ENCODE measurements at places on chromosomes 13 and 19.

GRCh38 chr13:48502601-48503319 lies 30.1 kb downstream of the RCBTB2 start:
- no peak for DNase-seq

DNA sequence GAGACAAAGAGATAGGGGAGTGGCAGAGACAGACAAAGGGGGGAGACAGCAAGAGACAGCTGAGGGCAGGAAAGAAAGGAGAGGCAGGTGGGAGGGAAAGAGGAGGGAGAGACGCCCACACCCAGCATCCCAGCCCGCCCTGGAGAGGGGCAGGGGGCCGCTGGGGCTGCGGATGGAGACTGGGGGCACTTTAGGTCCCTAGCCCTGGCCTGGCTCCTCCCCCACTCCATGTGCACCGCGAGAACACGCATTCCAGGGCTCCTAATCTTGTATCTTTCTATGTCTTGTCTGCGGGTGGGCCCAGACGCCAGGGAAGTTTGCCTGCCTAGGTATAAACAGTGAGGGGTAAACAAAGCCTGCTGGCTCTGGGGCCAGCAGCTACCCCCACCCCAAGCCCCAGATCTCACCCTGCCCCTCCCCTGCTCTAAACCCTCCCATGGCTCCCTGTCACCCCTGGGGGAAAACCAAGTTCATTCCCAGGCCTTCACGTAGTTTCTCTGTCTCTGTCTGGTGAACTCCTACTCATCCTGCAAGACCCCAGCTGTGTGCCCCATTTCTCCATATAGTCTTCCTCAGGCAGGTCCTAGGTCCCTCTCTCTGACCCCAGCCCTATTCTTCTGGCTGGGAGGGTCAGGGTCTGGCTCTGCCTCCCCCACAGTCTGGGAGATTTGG lies 5.7 kb downstream of the TLE5 start:
- no peak for DNase-seq

- DNase-seq, result peak; percentile 64
These were observed 20.3 kb upstream of the GGACT start for GRCh38 chr13:100608906-100609305.

DNA sequence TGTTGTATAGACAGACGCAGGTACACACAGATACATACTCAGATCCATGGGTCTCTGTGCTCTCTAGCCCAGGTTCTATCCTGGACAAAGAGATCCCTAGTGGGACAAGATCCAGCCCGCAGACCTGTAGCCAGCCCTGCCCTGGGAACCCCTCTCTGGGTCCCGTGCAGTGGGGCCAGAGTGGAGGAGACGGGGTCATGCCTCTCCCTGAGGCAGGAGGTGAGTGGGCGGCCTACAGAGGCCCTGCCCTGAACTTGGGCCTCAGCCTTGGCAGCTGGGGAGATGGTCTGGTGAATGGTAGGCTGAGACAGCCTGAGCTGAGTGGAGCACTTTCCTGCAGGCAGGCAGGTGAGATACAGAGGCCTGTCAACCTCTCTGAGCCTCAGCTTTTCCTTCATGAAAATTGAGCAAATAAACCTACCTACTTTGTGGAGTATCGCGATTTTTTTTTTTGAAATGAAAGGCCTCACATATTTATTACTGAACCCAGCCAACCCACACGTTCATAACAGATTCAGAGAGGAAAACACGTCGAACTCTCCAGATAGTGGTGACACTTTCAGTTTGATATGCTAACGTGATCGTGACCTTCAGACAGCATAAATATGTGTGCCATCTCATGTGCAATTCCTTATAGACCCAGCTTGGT lies 3.4 kb upstream of the JUND start:
- DNase-seq, result no peak

GRCh38 chr13:77535448-77535847 lies at the start of gene SCEL:
Gene SCEL, plus strand, starts transcription at chr13:77535706. Its CDS starts 20,170 bp downstream, at chr13:77555876.
- DNase-seq, result peak; percentile 10

- DNase-seq, result no peak
These were observed 4.9 kb downstream of the ZNF506 start for GRCh38 chr19:19816679-19817078.

DNA sequence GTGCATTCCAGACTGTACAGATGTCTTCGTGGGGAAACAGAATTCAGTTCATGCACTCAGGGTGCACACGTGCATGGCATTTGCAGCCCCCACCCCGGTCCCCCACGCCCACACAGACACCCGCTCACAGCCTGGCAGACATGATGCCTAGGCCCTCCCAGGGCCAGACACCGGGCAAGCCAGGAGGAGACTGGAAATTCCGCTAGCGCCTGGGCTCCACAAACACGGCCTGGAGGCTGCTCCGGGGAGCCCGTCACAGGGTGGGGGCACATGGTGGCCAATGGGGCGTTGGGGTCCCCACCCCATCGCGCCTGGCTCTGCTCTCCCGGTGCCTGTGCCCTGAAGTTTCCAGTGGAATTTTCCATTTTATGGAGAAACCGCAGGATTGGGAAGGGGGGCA lies 3.6 kb downstream of the CILP2 start:
- no peak for DNase-seq

- no peak for DNase-seq
These were observed 110.8 kb downstream of the SUCLA2 start for GRCh38 chr13:47890146-47890814.

- DNase-seq, result no peak
These were observed 3.8 kb upstream of the KLC3 start for GRCh38 chr19:45336696-45337251.

GRCh38 chr19:58009666-58010301 lies 7.2 kb upstream of the ZNF606 start:
- no peak for DNase-seq

DNA sequence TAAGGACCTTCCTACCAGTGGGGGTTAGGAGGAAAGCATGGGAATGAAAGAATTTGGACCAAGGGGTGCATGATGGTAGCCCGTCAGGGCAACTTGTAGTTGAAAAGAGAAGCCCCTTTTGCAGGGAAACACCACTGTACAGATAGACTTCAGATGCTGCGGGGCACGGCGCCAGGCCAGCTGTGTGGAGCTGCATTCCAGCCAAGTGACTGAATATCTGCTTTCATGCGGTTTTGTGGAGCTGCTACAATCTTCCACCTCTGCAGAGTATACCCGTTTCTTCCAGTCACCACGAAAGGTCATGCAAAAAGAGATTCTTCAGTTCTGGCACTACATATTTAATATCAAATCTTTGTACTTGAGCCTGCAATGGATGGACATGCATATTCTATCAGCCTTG lies 104.7 kb downstream of the RGCC start:
- peak; percentile 78 for DNase-seq

DNA sequence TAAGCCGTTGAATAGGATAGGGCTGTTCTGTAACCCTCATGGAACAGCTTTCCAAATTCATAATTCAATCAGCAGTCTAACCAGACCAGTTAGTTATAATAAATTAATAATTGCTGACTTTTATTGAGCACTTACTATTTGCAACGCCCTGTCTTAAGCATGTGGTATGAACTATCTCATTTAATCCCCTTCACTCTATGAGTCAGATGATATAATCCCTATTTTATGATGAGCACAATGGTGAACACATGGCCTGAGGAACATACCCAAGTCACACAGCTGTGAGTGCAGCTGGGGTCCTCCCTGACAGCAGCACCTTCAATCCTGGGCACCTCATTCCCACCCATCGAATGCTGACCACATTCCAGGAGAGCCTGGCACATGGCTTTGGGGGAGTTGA lies 28.0 kb upstream of the SACS start:
- no peak for DNase-seq

DNA sequence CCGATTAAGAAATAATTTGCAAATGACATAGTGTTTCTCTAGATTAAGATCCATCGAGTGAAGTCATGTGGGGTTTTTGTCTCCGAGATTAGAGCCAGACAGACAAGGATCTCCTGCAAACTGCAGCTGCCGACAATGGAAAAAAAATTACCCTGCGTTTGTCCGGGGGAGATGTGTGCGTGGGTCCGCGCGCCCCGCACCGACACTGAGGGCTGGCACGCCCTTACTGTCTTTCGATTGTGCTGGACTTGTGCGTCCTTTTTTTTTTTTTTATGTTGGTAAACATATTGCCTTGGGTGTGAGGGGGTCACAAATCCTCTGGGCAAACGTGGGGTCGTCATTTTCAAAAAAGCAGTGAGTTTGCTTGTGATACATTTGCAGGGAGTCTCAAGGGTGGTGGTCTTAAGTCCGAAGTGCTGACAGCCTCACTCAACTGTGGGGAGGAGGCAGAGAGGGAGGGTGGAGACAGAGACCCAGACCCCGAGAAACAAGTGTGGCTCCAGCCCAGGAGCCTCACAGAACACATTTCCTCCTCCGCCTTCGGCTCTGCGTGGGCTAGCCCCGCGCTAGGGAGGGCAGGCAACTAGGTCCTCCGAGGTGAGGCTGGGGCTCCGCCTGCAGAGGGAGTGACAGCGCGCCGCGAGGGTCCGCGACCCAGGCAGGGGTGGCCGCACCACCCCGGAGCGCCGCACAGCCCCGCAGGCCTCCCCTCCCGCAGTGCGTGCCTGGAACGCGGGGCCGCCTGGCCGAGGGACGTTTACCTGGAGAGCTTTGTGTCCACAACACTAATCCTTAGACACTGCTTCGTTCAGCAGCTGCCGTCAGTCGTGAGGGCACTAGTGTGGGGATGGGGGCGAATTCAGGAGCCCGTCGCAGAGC lies 11.7 kb upstream of the SOX1 start:
- DNase-seq, result no peak

DNA sequence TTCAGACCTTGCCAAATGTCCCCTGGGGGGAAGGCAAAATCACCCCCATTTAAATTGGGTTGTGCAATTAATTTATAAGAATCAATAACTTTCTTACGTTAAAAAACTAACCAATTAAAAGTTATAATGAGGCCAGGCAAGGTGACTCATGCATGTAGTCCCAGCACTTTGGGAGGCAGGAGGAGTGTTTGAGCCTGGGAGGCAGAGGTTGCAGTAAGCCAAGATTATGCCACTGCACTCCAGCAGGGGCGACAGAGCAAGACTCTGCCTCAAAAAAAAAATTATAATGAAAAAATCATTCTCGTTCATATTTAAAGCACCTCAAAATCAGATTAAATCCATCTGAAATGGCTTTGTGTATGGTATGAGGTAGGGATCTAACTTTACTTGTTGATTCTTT lies 18.4 kb upstream of the SIGLEC14 start:
- no peak for DNase-seq

DNA sequence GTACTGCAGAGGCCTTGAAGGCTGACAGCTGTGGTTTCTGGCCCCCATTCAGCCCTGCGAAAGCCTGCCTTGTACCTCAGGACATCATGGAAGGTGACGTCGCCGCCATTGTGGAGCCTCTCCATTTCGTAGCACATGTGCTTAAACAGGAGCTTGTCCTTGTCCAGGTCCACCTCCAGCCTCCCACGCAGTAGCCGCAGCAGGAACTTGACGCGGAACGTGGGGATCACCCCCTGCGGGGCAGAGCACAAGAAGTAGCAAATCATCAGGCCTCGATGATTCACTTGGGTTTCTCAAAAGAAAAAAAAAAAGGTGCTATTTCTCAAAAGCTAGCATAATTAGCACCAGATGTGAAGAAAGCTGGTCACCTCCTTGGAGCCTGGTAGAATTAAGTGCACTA lies 351.0 kb downstream of the NALCN start:
- DNase-seq, result no peak

DNA sequence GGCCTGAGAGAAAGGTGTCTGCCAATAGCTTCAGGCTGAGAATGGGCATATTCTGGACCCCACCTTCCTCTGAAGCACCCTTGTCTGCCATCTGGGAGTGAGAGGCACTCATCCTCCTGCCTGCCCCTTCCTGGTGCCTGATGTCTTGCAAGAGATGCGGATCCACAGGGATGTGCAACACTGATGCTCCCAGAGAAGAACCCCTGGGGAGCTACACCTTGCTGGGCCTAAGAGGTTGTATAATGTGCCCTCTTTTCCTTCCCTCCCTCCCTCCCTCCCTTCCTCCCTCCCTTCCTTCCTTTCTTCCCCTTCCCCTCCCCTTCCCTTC lies 34.6 kb downstream of the ADPRHL1 start:
- no peak for DNase-seq

DNA sequence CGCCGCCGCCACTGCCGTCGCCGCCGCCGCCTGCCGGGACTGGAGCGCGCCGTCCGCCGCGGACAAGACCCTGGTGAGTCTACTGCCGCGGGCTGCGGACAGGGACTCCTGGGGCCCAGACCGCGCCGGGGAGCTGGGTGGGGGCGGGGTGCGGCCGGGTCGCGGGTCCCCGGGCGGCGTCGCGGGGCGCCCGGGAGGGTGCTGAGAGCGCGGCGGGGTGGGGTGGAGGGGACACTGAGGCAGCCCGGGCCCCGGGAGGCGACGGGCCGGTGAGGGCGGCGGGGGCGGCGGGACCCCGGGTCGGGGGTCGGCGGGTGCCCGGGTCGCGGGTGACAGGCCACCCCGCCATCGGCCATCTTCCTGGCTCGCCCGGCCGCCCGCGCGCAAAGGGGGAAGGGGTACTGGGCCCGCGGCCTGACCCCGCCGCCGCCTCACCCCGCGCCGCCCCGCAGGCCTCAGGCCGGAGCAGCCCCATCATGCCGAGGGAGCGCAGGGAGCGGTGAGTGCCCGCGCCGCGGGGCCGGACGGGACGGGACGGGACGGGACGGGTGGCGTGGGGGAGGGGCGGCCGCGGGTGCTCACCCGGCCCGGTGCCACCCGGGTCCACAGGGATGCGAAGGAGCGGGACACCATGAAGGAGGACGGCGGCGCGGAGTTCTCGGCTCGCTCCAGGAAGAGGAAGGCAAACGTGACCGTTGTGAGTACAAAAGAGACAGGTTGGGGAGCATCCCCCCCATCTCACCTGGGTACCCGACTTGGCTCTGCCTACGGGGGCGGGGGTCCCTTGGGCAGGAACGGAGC lies 489 bp downstream of the CCNE1 start:
- no peak for DNase-seq

DNA sequence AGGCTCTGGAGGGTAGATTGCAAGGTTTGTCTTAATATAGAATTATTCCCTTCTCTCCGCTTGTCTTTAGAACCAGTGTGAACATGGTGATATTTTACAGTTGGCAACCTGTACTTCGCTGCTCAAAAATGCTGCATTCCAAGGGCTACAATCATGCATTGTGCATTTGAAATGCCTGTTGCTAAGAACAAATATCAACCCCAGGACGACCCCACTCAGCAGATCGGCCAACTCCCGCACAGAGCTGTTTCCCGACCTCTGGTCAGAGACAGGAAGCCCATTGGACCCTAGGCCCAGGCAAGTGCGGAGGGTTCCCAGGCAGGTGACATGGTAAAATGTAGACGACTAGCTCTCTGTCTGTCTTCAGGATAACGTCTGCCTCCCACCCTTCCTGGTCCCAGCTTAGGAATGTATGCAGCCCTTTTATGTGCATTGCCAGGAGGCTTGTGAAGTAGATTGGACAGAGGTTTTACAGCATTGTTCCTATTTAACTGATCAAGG lies 263.5 kb downstream of the FOXO1 start:
- peak; percentile 61 for DNase-seq

DNA sequence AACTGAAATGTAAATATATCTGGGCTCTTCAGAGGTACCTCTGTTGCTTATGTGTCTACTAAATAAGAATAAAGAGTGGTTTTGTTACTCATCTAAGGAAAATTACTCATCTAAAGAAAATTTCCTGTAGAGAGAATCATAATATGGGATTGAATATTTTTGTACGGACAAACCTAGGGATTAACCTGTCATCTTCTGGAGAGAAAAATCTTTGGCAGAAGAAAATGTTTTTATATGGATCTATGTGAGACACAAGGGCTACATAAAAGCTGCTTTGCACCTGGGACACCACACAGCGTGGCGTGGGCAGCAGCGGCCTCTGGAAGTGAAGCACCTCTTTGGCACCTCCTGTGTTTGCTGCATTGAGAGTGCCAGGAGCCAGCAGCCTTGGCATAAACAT lies 242.9 kb upstream of the DACH1 start:
- DNase-seq, result peak; percentile 80

Measured in HT1080 (cell line).